Activated naive CD8-positive, alpha-beta T cell treated with anti-CD3 and anti-CD28 coated beads, Interleukin-2, amount 50 U/mL, for 24 hours (primary cell): ENCODE measurements at places on chromosomes 3 and 15.

- DNase-seq, result no peak
These were observed 618.3 kb upstream of the AGTR1 start for GRCh38 chr3:148079370-148079769.

- no peak for DNase-seq
These were observed 112.2 kb upstream of the PLXNA1 start for GRCh38 chr3:126870608-126871210.

DNA sequence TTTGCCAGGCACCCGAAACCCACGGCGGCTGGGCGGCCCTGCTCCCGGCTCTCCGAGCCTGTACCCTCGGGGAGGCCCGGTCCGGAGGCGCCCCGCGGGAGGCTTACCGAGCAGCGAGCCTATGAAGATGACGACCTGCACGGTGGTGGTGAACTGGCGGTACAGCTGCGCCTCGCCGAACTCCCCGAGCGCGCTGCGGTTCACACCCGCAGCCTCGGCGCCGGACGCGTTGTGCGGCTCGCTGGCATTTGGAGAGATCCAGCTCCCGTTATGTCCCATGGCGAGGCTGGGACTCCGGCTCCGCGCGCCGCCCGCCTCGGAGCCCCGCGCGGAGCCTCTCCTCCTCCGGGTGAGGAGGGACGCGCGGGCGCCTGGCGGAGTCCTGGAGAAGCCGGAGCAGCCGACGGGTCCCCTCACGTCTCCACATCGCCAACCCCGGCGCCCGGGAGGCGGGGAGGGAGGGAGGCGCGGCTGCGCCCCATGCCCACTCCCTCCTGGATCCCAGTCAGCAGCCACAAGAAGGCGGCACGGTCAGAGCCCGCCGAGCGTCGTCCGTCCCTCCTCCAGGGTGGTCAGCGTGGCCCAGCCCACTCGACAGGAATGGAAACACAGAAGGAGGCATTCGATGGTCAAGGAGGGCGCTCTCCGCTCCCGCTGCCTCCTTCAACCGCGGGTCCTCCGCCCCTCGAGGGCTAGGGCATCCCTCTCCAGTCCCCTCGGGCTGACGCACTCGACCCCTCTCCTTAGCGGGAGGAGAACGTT, at the start of gene GPR176:
Gene GPR176 (minus strand): TSS at position 519 of the 762 bp plus-strand sequence. CDS start 240 bp downstream, at position 279.
- DNase-seq, result peak; percentile 21

DNA sequence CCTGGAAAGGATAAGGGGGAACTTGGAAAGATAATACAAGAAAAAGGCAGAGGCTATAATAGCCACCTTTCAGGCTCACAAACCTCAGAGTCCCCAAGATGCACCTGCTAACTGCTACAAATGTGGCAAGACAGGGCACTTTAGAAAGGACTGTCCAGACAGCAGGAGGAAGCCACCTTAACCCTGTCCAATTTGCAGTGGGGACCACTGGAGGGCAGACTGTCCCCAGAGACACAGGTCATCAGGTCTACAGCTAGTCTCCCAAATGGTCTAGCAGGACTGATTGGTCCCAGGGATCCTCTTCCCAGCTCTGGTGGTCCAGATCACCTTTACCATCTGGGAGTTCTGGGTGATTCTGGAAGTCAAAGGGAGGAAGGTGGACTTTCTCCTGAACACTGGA, 882.5 kb upstream of the GBE1 start:
- DNase-seq, result no peak

DNA sequence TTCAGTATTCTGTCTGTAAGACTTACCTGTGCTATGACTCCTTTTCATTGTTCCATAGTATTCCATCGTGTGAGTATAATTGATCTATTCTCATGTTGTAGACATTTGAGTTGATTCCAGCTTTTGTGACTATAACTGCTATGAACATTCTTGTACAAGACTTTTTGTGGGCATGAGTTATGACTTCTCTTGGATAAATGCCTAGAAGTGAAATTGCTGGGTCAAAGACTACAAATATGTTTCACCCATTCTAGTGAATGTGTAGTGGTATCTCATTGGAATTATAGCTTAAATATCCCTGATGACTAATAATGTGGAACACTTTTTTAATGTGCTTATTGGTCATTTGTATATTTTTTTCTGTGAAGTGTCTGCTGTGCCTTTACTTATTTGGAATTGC, 27.6 kb upstream of the NPHP3 start:
- DNase-seq, result no peak

DNA sequence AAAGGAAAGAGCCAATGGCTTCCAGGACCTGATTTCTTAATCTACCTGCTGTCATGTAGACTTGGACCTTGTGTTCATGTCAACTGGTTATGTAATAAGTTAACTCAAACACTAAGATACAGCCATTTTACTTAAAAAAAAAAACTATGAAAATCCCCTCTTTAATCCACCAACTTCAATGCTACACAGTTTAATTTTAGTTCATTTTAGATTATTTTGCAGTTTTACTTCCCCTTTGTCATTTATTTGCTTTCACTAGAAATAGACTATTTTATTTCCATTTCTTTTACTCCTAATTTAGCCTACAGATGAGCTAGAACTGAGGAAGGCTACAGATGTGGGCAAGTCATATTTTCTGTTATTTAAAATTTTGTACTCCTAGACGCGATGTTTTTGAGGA, 10.7 kb upstream of the DNAJC13 start:
- DNase-seq, result no peak

DNA sequence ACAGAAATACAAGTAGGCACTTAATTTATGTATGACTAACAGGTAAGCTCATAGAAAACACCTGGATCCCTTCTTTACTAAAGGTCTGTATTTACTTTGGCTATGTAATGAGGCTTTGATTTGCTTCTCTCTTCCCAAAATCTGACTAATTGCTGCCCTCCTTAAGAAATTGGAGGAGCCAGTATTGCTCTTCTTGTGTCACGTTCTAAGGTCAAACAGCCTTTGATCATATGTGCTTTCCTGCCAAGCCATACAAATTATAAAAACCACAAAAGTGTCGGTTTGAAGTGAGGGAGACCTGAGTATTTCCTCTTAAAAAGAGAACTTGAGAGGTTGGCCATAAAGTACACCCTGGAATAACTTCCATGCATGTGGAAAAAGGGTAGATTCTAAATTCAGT, 112.1 kb upstream of the MB21D2 start:
- no peak for DNase-seq

GRCh38 chr15:87033056-87033455, 953.4 kb downstream of the AGBL1 start:
- no peak for DNase-seq

DNA sequence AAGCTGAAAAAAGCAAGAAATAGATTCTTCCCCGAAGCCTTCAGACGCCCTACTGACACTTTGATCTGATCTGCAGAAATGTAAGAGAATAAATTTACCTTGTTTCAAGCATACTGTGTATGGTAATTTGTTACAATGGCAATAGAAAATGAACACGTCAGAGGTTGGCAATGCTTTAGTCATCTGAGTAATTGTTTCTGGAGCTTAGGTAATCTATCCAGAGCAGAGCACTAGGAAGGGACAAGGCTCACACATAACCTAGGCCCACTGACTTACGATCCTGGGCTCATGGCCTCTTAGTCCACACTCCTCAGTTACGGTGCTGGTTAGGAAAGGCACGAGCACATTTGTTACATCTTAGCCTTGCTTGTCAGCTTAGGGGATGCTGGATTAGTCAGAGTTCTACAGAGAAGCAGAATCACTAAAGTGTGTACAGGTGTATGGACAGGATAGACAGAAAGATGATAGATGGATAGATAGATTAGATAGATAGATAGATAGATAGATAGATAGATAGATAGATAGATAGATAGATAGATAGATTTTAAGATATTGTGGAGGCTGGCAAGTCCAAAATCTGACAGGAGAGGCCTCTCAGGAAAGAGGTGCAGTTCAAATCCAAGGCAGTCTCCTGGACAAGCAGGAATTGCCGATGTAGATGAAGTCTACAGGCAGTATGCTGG, 46.8 kb upstream of the TBC1D23 start:
- DNase-seq, result no peak

- no peak for DNase-seq
These were observed 33.2 kb upstream of the IQSEC1 start for GRCh38 chr3:13106308-13107001.

DNA sequence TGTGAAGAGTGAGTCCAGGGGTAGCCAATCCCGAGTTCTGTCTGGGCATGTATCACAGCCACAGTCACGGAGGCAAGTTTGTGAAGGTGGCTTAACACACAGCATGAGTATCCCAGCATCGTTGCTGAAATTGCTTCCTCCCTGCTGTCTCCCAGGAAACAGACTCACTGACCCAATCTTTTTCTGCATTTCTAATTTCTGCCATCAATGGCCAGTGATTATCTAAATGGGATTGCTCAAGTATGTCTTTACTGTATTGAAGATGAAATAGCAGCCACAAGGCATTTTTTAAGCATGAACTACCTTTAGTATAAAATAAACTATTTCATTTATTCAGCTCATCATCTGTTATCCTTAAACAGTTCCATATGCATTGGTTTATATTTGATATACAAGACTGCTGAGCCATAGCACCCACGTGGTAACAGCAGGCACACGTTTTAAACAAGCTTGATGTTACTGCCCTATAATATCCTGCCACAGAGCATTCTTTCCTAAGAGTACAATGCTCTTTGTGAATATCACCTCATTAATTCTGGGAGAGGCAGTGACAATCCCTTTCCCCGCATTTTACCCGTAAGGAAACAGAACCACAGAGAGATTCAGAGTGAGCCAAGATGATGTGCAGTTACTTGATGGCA, 276.6 kb upstream of the THBS1 start:
- no peak for DNase-seq

DNA sequence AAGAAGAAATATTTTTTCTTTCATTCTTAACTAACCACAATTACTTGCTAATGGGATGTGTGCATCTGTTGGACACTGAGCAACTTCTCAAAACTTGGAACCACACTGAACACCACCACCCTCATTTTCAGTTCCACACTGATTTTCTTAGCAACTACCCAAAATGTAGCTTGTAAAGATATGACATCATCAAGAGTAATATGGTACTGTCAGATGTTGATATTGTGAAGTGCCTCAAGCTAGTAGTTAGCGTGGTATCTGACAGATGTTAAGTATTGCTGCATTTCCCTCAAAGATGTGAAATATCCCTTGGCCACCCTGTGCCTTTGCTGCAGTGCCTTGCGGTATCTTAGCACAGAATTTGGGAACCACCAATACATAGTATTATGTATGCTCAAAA, 9.3 kb downstream of the RFTN1 start:
- no peak for DNase-seq

- DNase-seq, result no peak
These were observed 19.6 kb downstream of the DUOX2 start for GRCh38 chr15:45094358-45094730.

DNA sequence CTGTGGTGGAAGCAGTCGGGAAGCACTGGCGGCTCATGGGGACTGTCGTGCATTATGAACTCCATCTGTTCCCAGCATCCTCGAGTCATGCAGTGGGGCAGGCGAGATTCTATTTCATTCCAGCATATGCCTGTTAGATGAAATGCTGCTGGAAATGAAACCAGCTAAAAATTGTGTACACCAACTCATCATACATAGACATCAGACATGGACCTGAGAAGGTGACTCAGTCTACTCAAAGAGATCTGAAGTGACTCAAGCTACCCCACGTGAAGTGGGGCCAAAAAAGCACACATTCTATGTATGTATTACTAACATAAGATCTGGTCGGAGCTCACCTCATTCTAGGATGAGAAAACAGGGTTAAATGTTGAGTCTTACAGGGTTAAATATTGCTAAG, 47.5 kb upstream of the FAM98B start:
- DNase-seq, result no peak
